ENCODE measurements at places on chromosomes 1 and 21.

DNA sequence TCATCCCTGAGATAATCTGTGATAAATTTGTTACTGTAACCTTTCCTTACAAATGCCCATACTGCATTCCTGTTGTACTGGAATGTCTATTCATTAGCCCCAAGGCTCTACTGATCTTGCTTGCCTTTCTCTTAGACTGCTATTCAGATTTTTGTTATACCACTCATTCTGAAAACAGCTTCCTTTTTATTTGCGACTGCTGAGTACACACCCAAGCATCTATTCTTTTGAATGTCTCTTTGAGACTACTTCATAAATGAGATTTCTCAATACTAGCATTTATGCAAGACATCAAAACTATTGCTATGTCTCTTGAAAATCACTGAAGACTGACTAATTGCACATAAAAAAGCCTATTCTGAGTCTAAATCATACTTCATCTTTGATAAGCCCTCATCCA, 38.6 kb downstream of the DENND1B start:
- DNase-seq, result no peak

DNA sequence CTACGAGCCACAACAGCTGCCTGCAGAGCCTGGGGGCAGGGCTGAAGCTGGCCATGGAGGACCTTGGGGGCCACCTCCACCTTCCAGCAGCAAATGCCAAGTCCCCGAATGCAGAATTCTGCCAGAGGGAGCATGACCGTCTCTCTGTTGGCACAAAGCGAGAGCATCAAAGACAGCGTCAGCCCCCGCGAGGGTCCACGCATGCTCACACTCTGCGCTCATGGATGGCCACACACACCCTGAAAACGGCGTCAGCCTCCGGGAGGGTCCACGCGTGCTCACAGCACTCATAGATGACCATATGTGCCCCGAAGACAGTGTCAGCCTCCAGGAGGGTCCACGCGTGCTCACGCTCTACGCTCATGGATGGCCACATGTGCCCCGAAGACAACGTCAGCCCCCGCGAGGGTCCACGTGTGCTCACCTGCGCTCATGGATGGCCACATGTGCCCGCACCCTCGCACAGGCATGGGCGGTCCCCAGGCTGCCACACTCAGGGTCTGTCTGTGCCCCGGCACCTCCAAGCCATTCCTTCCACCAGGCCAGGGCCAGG, 46.5 kb downstream of the MORN1 start:
- no peak for DNase-seq

- no peak for DNase-seq
Observed at GRCh38 chr1:227318853-227319607, 738 bp upstream of the CDC42BPA start.

DNA sequence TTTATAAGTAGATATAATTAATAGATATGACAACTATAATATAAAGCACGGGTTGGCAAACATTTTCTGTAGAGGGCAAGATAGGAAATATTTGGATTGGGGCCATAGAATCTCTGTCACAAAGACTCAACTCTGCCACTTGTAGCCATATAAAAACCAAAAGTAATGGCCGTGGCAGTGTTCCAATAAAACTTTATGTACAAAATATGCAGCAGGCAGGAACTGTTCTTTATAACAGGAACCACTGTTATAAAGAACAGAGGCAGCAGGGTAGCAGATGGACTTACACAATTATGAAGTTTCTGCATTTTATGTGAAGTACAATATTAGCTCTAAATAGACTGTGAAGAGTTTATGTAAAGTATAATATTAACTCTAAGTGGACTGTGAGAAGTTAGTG, 16.9 kb upstream of the QSOX1 start:
- no peak for DNase-seq

DNA sequence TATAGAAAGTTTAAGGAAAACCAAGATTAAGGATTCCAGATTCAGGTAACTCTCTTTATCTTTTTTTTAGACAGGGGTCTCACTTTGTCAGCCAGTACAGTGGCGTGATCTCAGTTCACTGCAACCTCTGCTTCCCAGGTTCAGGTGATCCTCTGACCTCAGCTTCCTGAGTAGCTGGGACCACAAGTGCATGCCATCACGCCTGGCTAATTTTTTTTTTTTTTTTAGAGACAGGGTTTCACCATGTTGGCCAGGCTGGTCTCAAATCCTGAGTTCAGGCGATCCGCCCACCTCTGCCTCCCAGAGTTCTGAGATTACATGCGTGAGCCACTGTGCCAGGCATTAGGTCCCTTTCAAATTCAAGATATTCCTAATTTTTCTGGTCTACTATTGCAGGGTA, 15.9 kb downstream of the LZIC start:
- DNase-seq, result no peak

DNA sequence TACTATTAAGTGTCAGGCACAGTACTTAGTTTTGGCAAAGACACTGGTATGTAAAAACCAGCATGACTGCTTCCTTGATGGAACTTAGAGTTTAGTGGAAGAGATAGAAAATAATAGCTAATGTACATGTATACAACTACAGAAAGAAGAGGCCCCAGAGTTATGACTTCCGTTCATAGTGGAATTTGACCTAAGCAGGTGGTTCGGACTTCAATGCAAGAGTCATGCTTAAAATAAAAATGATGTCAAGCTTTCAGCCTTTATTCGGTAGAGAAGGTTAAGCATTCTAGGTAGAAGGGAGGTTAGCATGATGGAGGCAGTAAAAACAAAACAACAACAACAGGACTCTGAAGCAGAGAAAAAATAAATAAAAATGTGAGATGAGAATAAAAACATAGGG, 165.9 kb downstream of the KCNT2 start:
- DNase-seq, result no peak

DNA sequence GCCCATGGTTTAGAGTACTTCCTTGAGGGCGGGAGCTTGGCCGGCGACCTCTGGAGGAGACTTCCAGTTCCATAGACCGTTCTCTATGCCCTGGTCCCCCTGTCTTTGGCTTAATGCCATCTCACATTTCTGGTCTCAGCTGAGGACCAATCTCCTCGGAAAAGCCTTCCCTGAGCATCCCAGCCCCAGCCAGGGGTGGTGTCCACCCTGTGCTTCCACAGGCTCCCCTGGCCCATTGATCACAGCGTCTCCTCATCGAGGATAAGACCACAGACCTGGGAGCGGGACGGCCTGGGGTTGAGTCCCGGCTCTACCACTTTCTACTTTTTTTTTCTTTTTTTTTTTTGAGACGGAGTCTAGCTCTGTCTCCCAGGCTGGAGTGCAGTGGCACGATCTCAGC, 14.5 kb downstream of the WNT4 start:
- no peak for DNase-seq

GRCh38 chr1:220575718-220576497, 48.0 kb downstream of the MARK1 start:
- DNase-seq, result no peak

GRCh38 chr1:182841368-182841988, 2.3 kb downstream of the DHX9 start:
- DNase-seq, result no peak

DNA sequence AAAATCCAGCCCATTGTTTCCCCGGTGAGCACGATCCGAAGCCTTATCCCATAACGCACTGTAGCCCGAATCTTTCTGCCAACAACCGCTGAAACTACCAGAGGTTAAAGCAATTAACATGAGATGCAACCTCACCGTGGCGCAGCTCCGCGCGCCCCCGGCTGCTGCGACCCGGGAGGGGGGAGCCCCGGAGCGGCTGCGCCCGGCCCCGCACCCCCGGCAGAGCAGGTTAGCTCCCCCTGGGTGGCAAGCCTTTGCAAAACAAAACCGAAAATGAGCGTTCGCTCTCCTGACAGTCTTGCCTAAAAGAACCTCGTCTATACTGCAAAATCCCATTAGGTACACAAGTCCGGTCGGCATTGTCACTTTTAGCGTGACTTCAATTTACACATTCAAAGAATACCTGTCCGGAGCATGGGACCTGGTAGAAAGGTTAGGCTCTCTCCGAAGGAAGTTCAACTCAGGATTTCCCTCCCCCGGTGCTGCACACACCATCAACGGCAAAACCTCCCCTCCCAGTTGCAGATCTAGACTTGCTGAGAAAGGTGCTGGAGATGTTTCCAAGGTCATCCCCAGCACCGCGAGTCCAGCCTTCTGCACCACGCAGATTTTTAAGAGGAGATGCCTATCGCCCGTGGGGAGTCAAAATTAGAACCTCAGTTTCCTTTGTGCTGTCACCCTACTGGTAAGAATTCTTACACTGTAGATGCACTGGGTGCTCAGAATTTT, 107.5 kb downstream of the ZNF281 start:
- peak; percentile 44 for DNase-seq

DNA sequence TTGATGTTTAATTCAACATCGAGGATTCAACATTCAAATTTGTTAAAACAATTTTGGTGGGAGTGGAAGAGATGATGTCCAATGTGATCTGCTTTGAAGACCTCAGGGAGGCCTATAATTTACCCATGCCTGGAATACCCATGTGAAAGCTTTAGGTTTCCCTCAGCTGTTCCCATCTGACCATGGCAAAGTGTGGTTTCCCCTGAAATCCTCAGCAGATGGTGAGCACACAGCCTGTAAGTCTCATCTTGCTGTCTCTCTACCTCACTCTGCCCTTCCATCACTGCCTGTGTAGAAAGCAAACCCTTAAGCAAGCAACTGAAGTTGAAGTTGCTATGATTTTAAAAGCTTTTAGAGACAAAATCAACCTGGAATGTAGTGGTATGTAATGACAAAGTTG, 80.1 kb upstream of the ATF3 start:
- no peak for DNase-seq

GRCh38 chr1:89703469-89703868, 70.5 kb downstream of the LRRC8C start:
- no peak for DNase-seq

GRCh38 chr1:227741166-227741870, 6.1 kb downstream of the SNAP47 start:
- no peak for DNase-seq

GRCh38 chr1:7490576-7490975, 280.5 kb upstream of the VAMP3 start:
- DNase-seq, result no peak

DNA sequence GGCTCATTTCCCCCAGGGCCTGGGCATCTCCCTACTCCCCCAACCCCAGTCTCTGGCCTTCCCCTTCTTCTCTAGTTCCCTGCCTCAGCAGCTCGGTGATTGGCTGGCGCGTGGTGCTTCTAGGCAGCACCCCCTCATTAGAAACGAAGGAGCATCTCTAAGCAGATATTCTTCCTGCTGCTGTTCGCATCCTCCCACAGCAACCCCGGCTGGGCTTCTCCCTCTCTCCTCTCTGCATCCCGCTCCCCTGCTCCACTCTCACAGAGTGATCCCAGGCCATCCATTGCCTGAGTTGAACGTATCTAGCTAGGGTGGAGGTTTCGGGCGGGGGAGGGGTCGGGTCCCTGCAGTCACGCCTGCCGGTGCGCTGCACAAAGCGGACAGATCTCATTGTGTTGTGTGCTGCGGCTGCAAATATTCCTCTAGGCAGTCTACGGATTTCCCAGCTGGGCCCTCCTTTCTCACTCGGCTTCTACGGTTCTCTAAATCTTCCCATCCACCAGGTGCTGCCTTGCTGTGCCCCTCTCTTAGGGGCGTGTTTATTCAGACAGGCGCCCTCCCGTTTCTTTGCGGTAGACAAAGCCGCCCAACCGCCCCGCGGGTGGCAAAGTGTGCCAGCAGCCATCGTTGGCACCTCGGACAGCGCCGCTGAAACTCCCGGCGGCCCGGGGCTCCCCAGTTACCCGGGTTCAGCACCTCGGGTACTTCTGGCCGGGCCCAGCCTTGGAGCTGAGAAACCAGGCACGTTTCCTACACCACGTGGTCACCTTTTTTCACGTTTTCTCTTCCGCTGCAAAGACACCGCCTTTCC, 2.2 kb downstream of the CACNA1E start:
- DNase-seq, result no peak

DNA sequence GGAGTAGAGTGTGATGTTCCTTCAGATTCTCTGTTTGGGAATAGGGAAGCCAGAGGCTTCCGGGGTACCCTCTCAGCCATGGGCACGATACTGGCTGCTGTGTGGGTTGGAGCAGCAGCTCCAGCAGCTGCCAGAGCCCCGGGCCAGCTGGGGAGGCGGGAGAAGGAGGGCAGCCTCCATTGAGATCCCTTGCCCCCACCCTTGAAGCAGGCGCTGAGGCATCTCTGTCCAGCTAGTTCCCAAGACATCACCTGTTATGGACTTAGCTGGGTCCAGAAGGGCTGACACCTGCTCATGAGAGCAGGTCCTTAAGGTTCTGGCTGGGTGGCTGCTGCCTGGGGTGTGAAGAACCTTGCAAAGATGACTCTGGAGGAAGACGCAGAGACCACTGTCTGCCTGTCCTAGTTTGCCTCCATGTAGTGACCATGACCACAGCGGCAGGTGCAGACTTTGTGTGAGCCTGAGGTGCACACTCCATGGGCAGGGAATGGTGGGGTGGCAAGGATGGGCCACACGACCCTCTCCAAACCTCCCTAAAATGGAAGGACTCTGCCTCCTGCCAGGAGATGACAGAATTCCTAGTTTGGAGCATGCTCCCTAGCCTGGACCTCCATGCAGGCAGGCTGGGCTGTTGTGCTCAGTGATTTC, 222.6 kb upstream of the C1orf174 start:
- DNase-seq, result no peak

- no peak for DNase-seq
Observed at GRCh38 chr1:22828484-22829308, 118.1 kb downstream of the EPHB2 start.

DNA sequence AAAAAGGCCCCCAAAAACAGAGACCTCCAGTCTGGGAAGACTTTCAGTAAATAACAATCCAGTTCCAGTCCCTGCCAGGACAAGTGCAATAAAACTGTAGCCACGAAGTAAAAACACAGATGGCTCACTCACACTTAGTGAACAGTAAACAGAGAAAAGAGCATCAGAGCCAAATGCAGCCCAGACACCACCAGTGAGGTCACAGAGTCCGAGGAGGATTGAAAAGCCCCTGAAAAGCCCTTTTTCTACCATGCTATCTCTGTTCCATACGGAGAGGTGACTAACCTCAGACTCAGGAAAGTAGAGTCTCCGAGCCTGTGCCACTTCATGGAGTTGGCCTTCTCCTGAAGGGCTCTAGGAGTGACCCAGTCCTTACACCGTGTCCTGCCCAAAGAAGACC, 84.5 kb downstream of the COLGALT2 start:
- DNase-seq, result no peak

GRCh38 chr1:33346927-33347649, 26.2 kb upstream of the A3GALT2 start:
- DNase-seq, result no peak

All from stimulated activated CD4-positive, alpha-beta T cell treated with anti-CD3 and anti-CD28 coated beads, TNF-alpha, amount 100 ng/mL, for 1 hour (primary cell).